ENCODE measurements at places on chromosomes 11 and 22.
A peak's percentile ranks its signal among the peaks of the same experiment; 100 is the strongest.

- DNase-seq: no peak
These were observed 23.0 kb upstream of the OR9Q1 start for GRCh38 chr11:58000699-58001098.

DNA sequence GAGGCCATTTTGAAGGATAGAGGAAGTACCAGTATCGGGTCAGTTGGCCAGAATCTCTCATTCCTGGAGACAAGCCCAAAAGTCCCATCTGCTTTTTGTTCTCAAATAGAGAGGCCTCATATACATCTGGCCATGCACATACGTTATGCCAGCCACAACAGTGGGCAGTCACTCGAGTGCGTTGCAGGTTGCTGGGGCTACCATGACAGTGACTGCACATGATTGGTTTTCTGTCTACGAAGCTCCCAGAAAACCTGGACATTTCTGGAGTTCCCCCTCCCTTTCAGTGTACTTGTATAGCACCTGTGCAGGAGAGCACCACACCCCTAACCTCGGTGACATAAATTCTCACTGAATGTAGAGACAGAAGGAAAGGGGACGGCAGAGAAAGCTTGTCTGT, 62.1 kb downstream of the C22orf31 start:
- no peak for DNase-seq

- no peak for DNase-seq
These were observed 96.8 kb downstream of the BDNF start for GRCh38 chr11:27603376-27603990.

DNA sequence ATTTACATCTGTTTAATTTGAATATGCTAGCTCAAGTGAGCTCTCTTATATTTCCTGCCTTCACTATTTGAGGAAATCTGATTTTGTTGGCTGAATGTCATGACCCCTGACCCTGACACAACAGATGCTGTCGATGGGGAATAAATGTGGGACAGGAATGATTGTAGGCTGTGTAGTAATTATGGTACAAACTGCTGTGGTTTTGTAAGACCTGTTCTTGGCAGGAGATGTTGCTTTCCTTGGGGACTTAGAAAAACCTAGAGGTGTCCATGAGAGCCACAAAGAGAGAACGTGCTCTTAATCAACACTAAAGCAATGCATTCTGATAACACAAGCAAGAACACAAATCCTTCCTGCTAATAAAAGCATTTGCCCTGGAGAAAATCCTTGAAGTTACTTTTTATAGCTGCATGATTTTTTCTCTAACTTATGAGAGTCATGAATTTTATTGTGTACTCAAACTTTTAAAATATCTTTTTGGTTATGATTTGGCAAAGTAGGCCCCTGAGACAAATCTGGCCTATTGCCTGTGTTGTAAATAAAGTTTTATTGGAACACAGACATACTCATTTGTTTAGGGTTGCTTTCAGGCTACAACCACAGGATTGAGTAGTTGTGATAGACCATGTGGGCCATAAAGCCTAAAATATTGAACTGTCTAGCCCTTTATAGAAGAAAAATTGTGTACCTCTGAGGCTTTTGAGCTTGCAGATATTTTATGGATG, 90.2 kb downstream of the DDX10 start:
- DNase-seq: no peak

GRCh38 chr11:27871056-27871455, 170.8 kb upstream of the BDNF start:
- DNase-seq: no peak

DNA sequence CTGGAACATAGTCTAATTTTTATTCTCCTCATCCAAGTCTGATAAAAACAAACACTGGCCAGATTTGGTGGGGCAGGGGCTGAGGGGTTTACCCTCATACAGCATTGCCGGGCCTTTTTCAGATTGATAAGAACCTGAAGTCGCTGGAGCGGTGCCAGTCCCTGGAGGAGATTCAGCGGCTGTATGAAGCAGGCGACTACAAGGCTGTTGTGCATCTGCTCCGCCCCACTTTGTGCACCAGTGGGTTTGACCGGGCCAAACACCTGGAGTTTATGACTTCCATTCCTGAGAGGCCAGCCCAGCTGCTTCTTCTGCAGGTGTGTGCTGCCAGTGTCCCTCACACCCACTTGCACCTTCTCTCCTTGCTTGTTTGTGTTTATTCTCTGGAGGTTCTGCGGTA, 55.8 kb downstream of the CABIN1 start:
- no peak for DNase-seq

GRCh38 chr22:25923914-25924313, 181.9 kb downstream of the MYO18B start:
- DNase-seq: no peak

- DNase-seq: no peak
These were observed 15.4 kb upstream of the MYOD1 start for GRCh38 chr11:17703951-17704350.

DNA sequence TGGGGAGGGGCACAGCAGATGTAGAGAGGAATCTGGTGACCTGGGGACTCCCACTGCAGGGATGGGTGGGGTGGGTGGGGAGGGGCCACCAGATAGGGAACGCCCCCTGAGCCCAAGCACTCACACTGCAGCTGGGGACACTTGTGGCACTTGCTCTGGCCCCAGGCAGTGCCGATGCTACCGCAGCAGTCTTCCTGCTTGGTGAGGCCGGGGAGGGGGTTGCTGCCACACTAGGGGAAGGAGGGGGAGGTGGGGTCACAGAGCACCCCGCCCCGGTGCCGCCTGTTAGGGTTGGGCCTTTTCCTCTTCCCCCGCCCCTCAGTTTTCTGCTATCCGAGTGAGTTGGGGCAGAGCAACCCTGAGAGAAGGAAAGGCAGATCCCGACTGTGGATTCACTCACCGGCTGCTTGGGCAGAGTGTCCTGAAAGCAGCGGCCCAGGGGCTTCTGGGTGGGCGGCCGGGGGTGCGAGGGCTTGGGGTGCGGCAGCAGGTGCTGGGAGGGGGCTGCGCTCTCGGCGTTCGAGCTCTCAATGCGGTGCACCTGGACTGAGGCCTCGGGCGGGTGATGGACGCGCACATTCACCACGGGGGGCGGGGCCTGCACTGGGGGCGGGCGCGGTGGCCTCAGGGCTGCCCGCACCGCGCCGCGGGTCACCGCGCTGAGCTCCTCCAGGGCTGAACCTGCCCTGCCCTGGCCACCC, 4.7 kb downstream of the LTBP3 start:
- DNase-seq: peak; percentile 87

GRCh38 chr11:94546886-94547285, 3.2 kb downstream of the FUT4 start:
- DNase-seq: no peak

DNA sequence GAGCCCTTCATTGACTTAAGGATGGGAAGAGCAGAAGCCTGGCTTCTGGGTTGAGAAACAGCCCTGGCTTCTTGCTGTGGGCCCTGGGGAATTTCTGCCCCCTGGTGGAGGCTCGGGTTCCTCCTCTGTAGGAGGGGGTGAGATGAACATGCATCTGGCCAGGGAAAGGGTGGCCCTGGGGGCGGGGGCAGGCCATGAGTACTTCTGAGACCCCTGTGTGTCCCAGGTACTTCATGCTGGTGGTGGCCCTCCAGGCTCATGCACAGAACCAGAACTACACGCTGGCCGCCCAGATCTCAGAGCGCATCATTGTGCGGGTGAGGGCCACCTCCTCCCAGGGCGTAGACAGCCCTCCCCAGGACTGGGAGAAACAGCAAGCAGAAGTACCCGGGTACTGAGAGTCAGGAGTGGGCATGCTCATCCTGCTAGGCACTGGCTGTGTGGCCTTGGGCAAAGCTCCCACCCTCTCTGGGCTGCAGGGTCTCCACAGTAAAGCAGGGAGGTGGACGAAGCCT, 15.8 kb downstream of the TMEM258 start:
- peak; percentile 57 for DNase-seq

GRCh38 chr11:57406337-57406904, 16.0 kb upstream of the PRG2 start:
- no peak for DNase-seq

DNA sequence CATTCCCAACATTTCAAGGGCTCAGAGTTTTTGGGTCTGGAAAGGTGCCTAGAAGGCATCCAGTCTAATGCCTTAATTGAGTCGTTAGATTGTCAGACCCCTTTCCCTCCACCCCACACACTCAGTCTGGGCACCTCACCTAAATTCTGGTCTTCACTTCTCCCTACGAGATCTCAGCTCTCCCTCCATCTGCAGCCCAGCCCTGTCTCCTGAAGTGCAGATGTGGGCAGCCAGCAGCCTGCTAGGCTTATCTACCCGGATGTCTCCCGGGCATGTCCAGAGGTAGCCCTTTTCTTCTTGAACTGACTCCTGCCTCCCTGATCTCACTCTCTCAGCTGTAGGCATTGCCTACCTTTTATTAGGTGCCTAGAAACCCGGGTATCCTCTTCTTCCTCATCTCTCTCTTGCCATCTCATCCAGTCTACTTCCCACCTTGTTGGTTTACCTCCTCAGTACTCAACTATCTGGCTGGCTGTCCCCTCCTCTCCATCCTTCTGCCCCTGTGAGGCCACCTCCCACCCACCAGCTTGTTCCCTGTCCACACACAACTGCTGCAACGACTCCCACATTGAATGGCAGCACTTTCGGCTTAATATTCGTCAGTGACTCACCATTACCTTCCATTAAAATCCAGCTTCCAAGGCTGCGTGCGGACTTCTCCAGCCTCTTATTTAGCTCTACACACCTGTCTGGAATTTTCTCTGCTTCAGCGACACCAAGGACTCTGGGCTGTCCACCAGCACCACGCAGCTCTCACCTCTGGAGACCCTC, 6.2 kb downstream of the SEPTIN3 start:
- DNase-seq: no peak

GRCh38 chr11:29129844-29130243, 887.0 kb downstream of the KCNA4 start:
- DNase-seq: no peak

DNA sequence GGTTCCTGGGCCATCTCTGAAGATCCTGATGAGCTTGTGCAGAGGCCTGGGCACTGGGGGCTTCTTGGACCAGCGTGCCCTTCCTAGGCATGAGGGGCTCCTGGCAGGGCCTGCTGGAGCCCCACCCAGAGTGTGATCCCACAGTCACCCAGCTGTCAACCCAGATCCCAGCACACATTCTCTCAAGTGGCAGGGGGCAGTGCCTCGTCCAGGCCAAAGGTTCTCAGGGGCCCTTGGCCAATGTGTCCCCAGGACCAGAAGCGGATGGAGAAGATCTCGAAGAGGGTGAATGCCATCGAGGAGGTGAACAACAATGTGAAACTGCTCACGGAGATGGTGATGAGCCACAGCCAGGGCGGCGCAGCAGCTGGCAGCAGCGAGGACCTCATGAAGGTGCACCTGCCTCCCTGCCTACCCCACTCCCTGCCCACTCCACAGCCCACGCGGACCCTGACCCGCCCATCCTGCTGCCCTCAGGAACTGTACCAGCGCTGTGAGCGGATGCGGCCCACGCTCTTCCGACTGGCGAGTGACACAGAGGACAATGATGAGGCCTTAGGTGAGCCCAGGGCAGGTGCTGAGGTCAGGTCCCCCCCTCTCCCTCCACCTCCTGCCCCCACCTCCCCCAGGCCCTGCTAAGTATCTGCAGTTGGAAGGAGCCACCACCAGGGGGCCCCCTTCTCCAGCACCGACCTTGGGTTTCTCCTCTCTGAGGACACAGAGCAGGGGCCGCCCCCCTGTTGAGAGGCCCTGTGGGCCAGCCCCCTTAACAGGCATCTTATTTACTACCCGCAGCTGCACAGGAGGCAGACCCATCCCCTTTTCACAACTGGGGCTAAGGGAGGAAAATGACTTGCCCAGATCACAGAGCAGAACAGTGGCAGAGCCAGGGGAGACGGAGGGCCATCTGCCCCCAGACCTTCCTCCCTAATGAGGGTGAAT, 14.7 kb downstream of the GGA1 start:
- DNase-seq: peak; percentile 83

DNA sequence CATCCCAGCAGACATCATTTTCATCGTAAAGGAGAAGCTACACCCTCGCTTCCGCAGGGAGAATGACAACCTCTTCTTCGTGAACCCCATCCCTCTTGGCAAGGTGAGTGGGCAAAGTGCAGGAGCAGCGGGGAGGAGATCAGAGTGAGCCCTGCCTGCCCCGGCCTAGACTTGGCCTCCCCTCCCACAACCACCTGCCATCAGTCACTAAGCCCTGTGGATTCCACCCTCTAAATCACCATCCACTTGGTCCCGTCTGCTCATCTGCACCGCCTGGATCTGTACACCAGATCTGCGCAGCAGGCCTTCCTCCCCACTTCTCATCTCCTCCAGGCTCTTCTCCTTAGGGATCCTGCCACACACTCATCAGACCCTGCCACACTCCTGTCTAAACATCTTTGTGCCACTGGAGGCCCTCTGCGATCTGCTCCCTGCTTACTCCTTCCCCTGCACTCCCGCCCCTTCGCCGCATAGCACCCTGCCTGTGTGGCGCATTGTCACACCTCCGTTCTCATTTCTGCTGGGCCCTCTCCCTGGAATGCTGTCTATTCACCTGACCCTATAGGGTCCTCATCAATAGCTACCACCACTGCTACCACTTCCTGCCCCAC, 14.2 kb downstream of the UCP2 start:
- no peak for DNase-seq

DNA sequence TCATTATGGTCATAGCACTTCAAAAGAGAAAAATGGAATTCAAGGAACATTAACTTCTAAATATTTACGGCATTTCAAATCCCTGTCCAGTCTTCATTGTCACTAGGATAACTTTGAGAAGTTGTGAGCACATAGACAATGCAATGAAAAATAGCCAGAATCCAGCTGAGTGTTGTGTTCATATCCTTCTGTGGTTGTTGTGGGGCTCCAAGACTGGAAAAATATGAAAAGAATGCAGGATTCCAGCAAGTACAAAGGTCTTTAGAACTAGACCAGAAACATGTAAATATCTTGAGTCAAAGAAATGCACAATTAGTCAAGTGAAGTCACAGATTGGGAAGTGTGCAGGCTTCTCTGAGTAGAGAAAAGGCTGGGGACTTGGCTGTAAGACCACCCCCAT, 68.7 kb downstream of the WT1 start:
- no peak for DNase-seq

GRCh38 chr11:32939046-32939445, 46.4 kb downstream of the QSER1 start:
- no peak for DNase-seq

- no peak for DNase-seq
These were observed 14.4 kb upstream of the SLC39A13 start for GRCh38 chr11:47394050-47394321.

- no peak for DNase-seq
These were observed 76.3 kb downstream of the MICAL3 start for GRCh38 chr22:17948101-17948500.

- DNase-seq: no peak
These were observed 16.5 kb downstream of the NCAM1 start for GRCh38 chr11:112977755-112978154.

- no peak for DNase-seq
These were observed 917 bp downstream of the RPS6KA4 start for GRCh38 chr11:64359712-64360445.

DNA sequence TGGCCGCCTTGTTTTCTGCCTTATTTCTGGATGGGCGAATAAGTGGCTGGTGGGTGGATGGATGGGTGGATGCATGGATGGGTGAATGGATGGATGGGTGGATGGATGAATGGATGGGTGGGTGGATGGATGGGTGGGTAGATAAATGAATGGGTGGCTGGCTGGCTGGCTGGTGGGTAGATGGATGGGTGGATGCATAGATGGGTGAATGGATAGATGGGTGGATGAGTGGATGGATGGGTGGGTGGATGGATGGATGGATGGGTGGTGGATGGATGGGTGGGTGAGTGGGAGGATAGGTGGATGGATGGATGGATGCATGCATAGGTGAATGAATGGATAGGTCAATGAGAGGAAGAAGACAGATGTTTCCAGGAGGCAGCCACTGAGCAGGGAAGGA, 98.9 kb downstream of the CACNA1I start:
- no peak for DNase-seq
